ENCODE measurements at places on chromosomes 12 and 14. TPM values are rescaled to one million over a fixed set of nuclear protein-coding genes. Genes with fewer than 3 reads are reported as not detected.

The PRB2 gene
- not detected for total RNA-seq

The DIP2B gene
- 64.1 TPM for total RNA-seq

The NDRG2 gene
- total RNA-seq: 387 TPM

The ACACB gene
- 10.6 TPM for total RNA-seq

The OTOGL gene
- 0.46 TPM for total RNA-seq

The HOXC4 gene
- not detected for total RNA-seq

The BEGAIN gene
- total RNA-seq: 10.1 TPM

The RDH12 gene
- total RNA-seq: 1.8 TPM

The NRIP2 gene
- 0.23 TPM for total RNA-seq

The NXPH4 gene
- total RNA-seq: 4.4 TPM

The RIN3 gene
- 0.23 TPM for total RNA-seq

All from diencephalon (tissue), 1 donor.